ENCODE measurements at places on chromosomes 12 and 14. TPM values are rescaled to one million over a fixed set of nuclear protein-coding genes. Genes with fewer than 3 reads are reported as not detected.

CLEC2A gene
- not detected for total RNA-seq

FAM222A gene
- 23.6 TPM for total RNA-seq

SYCP3 gene
- total RNA-seq = not detected

ENDOU gene
- total RNA-seq = 0.55 TPM

ERH gene
- total RNA-seq = 55.1 TPM

NR1H4 gene
- not detected for total RNA-seq

- no peaks in the 10 kb centered on the region for H3K4me1 ChIP-seq
- H3K36me3 ChIP-seq = no peaks in the 10 kb centered on the region
Observed at GRCh38 chr12:115632308-115632707, 645.2 kb downstream of the MED13L start.

DNA sequence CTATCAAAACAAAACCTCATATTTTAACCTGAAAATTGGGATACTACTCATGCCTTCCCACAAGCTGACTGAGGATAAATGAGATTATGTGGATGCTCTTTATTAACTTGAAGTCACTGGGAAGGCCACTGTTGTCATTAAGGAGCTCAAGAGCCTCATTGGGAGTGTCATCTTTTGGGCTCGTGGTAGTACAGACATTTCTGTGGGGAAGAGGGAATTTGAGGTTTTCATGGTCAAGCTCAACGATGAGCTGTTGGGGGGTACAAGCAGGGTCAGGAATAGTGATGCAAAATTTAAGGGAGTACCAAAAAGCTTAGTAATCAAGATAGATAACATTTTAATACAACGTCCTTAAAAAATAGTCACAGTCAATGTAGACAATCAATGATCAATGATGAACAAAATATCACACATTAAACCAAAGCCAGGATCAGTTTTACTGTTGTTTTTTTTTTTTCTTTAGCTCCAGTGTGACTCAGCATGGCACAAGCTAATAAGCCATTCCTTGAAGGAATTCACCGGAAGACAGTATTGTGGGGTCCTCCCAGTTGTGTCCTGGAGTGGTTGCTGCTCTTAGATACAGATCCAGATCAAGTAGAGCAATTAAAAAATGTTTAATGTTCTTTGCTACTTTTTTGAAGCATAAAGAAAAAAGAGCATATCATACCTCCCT is 130.9 kb downstream of the C12orf75 start:
- H3K4me3 ChIP-seq = no peak overlapping the region
- H3K36me3 ChIP-seq = no peaks in the 10 kb centered on the region
- H3K27me3 ChIP-seq = no peaks in the 10 kb centered on the region
- peaks cover 3% of the 10 kb centered on the region for H3K4me1 ChIP-seq

DNA sequence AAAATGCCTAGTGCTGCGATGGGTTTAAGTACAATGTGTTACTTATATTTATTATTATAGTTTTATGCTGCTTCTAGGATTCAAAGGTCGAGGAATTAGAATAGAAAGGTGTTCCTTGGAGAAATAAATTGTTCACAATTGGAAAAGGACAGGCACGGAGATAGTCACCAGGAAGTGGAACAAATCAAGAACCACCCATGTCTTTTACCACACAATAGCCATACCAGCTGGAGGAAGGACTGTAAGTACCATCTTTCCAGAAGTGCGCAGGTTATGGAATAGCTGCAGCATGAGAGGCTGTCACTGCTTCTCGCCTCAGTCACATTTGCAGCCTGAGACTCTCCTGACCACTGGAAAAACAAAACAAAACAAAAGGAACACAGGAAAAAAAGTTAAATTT is 40.5 kb upstream of the MANSC4 start:
- no peaks in the 10 kb centered on the region for H3K27me3 ChIP-seq
- H3K36me3 ChIP-seq = no peaks in the 10 kb centered on the region
- DNase-seq = no peak
- no peak overlapping the region for H3K4me3 ChIP-seq
- H3K4me1 ChIP-seq = peaks cover 4% of the 10 kb centered on the region

DNA sequence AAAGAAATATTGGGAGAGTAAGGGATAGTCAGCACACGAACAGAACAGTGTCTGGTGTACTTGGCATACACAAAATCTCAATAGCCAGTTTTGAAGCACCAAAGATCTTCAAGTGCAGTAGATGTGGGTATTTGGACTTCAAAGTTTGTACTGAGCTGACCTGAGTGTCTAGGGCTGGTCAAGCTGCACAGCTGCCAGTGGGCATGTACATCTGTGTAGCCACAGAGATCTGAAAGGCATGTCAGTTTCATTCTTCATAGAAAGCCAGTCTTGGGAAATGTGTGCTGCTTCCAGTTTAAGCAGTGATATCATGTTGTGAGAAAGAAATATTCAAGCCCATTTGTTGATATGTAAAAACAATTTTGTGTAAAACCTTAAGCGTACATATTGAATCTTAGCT is 279.0 kb upstream of the SYT10 start:
- H3K4me1 ChIP-seq = no peaks in the 10 kb centered on the region
- H3K4me3 ChIP-seq = no peak overlapping the region
- H3K27me3 ChIP-seq = no peaks in the 10 kb centered on the region
- H3K27ac ChIP-seq = no peak overlapping the region
- no peak for DNase-seq
- H3K36me3 ChIP-seq = no peaks in the 10 kb centered on the region

- H3K36me3 ChIP-seq = no peaks in the 10 kb centered on the region
- no peak overlapping the region for H3K27ac ChIP-seq
- H3K4me3 ChIP-seq = no peak overlapping the region
Observed at GRCh38 chr12:75525263-75525662, 13.9 kb upstream of the KRR1 start.

- peaks cover 30% of the 10 kb centered on the region for H3K36me3 ChIP-seq
- H3K4me3 ChIP-seq = no peak overlapping the region
- H3K27me3 ChIP-seq = no peaks in the 10 kb centered on the region
- no peaks in the 10 kb centered on the region for H3K4me1 ChIP-seq
Observed at GRCh38 chr12:128789356-128789929, 34.3 kb downstream of the SLC15A4 start.

- H3K27me3 ChIP-seq = no peaks in the 10 kb centered on the region
- no peak overlapping the region for H3K27ac ChIP-seq
- no peak overlapping the region for H3K4me3 ChIP-seq
- no peak for DNase-seq
Observed at GRCh38 chr14:40955131-40955505, 651.6 kb upstream of the LRFN5 start.

GRCh38 chr12:14239935-14240872 is 125.3 kb upstream of the ATF7IP start:
- H3K27me3 ChIP-seq = no peaks in the 10 kb centered on the region
- peak overlapping the region; percentile 50 for H3K27ac ChIP-seq
- no peaks in the 10 kb centered on the region for H3K36me3 ChIP-seq

DNA sequence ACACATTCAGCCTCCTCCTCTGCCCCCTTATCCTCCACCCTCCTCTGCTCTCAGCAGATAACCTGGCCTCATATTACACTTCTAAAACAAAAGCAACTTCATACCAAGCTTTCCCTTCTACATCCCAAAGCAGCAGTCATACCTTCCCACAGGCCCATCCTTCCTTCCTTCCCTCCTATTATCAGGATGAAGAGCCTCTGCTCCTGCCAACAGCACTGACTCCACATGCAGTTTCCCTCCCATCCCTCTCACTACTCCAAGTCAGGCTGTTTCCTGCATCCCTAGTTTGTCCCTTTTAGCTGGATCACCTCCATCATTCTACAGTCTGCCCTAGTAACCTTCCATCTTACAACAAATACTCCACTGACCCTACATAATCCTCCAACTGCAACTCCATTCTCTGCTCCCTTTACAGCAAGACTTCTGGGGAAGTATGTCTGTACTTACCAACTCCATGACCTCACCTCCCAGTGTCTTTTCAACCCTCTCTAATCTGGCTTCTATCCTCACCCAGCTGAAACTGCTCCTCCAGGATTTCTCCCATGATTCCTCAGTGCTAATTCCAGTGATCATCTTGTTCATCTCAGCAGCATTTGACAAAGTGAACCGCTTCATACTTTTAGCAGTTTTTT is 4.9 kb upstream of the YEATS4 start:
- H3K4me3 ChIP-seq = no peak overlapping the region
- no peaks in the 10 kb centered on the region for H3K27me3 ChIP-seq
- DNase-seq = no peak
- H3K4me1 ChIP-seq = no peaks in the 10 kb centered on the region
- H3K36me3 ChIP-seq = no peaks in the 10 kb centered on the region
- H3K27ac ChIP-seq = no peak overlapping the region

Measured in right atrium auricular region (tissue), 2 donors.